Substantia nigra (tissue), 51 donors: ENCODE measurements at places on chromosomes 4 and X.
A peak's percentile ranks its signal among the peaks of the same experiment; 100 is the strongest.

GRCh38 chr4:65789805-65790204, 119.5 kb upstream of the EPHA5 start:
- no peak for DNase-seq

DNA sequence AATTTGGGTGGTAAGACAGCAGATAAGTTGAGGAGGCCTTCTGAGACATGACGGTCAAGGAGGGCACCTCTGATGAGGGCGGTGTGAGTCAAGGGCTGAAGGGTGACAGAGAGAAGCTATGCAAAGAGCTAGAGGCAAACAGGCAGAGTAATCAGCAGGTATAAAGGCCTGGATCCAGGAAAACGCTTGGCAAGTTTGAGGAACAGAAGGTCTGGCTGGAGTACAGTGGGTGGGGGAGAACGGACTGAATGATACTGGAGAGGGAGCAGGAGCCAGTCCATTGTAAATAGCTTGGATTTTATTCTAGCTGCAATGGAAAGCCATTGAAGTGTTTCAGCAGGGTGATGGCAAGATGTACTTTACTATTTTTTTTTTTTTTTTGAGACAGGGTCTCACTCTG, 39.3 kb downstream of the RAB33B start:
- DNase-seq = no peak

DNA sequence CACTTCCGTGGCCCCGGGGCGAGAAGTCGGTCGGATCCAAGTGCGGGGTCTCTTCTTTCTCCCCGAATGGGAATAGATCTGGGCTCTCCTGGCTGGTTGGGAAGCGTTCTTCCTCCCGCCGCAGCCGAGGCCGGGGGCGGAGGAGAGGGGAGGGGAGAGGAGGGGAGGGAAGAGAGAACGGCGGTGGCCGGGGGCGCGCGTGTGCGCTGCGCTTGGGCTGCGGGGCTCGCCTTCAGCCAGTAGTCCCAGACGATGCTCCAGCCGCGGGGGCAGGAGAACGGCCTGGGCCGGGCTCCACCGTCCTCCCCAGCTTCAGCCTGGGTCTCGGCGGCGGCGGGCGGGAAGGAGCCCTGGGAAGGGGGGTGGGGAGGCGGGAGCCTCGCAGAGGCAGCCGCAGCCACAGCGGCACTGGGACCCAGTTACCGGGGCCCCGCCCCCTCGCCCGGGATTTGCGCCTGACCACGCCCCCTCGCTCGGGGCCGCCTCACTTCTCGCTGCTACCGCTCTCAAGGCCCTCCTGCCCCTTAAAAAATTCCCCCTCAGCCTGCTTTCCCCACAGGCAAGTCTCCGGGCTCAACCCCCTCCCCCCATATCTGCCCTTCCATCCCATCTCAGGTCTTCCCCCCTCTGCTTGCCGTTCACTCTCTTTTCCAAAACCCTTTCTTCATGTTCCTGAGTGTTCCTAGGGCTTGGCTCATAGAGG, at the start of gene FGD1:
Gene FGD1, minus strand, starts transcription at position 421 of the 703 bp plus-strand sequence. CDS start 802 bp downstream, outside the sequence.
- DNase-seq = peak; percentile 32

DNA sequence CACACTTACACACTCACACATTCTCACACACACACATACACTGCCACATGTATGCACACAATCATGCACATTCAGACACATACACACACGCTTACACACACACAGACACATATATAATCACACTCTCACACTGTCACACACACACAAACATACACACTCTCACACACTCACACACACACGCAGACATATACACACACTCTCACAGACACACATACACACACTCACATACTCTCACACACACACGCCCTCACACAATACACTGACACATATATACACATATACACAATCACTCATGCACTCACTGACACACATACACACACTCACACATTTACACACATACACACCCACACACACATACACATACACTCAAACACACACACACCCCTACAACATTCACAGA, 435.3 kb upstream of the FRG1 start:
- DNase-seq = no peak

GRCh38 chrX:94743478-94743877, 1069.5 kb downstream of the FAM133A start:
- DNase-seq = no peak

DNA sequence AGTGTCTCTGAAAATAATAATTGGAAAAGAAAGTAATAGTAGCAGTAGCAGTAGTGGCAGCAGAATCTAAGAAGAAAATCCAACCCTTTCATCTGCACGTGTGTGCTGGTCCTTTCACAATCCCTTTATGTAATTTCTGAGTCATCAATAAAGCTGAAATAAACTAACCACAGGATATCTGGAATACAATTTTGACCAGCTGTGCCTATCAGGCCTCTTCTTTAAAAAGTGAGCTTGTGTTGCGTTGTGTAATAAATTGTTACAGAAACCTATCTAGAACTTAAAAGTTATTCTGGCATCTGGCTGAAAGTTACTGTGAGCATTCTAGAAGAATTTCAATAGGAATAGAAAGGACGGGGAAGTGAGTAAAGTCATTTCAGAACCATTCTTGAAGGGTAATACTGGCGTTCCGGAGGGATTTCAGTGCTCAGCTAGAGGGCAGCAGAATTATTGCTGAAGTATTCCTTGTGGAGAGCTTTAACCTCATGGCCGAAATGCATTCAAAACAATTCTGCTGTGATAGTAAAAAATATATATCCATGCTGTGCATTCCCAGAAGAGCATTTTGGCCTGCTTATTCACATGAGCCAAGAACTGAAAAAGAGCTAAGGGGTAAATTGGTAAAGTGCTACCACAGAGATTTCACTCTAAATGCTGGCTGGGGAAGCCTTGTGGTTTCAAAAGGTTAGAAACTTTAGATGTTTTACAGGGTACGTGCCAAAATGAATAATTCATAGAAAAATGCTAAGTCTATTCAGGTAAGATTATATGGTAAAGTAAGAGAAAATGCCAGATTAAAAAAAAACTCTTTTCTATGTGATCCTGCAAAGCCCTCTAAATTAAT, 260.6 kb downstream of the NKX6-1 start:
- DNase-seq = no peak

DNA sequence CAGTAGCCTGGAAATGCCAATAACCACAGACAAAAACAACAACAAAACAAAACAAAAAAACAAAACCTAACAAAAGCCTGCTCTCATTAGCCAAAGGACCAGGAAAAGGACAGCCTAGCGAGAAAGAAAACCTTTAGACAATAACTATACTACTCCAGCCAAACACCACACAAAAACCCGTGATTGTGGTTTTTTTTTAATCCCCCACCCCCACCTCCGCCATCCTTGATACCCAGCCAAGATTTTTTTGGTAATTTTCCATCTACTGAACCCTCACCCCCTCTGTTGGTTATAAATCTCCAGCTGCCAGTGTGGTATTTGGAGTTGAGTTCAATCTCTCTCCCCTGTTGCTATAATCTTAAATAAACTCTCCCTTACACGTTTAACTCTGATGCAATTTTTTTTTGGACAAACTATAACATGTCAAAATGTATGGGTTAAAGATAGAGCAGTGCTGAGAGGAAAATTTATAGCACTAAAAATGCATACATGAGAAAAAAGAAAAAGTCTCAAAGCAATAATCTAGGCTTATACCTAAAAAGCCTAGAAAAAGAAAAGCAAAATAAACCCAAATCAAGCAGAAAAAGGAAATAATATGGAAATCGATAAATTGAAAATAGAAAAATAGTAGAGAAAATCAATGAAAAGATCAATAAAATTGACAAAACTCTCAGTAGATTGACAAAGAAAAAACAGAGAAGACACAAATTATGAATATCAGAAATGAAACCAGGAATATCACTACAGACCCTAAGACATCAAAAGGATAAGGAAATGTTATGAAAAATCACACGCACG, 83.7 kb downstream of the NAT8L start:
- no peak for DNase-seq

DNA sequence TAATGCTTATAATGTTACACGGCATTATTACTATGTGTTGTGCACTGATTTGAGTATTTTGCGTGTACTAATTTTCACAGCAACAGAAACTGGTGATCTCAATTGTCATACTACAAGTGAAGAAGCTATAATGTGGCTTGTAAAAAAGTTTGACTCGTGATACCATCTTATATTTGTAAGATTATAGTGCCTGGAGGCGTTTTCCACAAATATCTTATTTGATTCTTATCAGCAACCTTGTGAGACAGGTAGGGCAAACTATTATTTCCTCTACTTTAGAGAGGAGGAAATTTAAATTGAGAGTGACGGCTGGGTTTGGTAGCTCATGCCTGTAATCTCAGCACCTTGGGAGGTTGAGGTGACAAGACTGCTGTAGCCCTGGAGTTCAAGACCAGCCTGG, 4.5 kb downstream of the CUL4B start:
- no peak for DNase-seq

DNA sequence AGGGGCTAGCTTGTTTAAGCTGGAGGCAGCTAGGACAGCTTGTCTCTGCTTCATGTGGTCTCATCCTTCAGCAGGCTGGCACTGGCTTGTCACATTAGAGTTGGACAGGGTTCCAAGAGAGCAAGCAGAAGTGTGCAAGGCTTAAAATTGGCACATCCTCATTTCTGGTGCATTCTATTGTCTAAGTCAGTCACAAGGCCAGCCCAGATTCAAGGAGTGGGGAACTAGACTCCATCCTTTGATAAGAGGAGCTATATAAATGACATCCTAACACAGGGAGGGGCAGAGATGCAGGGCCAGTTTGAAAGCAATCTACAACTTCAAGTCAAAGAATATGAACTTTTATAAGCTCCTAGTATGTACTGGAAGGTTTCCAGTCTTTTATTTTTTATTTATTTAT, 313.2 kb downstream of the PTTG2 start:
- no peak for DNase-seq

DNA sequence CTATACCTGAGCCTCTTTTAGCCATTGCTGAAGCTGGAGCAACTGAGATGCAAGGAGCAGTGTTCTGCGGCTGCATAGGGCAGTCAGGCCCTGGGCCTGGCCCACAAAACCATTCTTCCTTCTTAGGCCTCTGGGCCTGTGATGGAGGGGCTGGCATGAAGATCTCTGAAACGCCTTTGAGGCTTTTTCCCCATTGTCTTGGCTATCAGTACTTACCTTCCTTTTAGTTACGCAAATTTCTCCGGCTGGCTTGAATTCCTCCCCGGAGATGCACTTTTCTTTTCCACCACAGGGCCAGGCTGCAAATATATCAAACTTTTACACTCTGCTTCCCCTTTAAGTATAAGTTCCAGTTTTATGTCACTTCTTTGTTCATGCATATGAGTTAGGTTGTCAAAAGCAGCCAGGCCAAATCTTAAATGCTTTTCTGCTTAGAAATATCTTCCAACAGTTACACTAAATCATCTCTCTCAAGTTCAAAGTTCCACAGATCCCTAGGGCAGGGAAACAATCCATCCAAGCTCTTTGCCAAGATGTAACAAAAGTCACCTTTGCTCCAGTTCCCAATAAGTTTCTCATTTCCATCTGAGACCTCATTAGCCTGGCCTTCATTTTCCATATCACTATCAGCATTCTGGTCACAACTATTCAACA, 194.4 kb upstream of the PCDH7 start:
- no peak for DNase-seq

DNA sequence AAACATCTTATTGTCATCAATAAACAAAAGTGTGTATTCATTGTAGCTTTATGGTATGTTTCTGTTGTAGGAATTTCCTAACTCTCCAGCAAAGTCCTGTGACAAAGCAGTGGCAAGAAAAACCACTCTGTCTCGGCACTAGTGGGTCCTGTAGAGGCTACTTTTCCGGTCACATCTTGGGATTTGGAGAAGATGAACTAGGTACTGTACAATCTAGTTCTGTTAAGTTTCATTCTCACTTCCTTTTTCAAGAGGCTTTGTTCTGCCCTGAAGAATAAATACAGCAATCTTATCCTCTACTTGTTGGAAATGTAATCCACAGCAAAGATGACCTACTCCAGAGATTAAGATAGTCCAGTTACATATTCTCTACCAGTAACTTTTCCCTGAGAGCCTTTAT, 69.3 kb downstream of the HHIP start:
- no peak for DNase-seq

DNA sequence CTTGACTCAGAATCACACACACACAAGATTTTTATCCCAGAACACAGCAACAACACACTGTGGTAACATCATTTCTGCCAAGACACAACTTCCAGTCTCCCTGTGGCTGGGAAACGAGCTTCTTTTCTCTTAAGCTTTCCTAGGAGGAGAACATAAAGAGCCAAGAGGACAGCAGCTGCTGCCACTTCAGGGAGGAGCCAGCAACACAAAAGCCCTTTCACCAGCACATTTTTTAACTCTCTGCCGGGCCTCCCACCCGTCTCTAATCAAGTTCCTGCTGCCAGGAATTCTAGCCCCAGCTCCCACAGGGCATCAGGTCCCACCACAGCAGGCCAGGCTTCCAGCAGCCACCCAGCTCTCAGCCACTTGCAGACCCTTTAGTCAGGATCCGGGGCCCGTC, 22.4 kb downstream of the FAT1 start:
- DNase-seq = no peak
